ENCODE measurements at places on chromosomes 12 and 14. TPM values are rescaled to one million over a fixed set of nuclear protein-coding genes. Genes with fewer than 3 reads are reported as not detected.

- no peak for DNase-seq
Observed at GRCh38 chr14:90276646-90277367, 20.5 kb downstream of the PSMC1 start.

DNA sequence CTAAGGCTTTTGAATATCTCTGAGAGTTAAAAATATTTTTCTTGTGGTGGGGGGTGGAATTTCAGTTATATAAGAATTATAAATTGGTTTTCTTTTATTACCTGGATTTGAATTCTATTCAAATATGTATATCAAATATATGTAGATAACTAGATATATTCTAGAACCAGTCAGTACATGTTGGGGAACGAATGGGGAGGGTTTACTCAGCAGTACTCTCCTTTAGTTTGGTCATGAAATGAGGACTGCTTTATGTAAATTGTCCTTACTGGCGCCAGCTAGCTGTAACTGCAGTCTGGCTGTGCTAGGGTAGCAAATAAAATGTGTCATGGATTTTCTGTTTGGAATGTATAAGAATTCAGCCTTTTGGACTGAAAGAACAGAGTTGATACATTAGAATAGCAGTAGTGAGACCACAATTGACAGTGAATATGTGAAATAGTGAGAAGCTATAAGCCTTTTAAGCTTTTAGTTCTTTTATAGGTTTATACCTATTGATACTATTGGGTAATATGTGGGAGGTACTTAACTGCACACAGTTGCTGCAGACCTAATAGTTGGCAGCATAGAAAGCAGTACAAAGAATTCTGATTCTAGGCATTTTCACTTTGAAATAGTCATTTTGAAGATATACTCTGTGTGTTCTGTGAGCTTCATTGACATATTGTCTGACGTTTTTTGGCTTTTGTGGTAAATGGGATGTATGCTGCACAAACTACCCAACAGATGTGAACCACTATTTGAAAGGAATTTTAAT is 29.0 kb downstream of the ATF7IP start:
- DNase-seq: peak; percentile 92

- no peak for DNase-seq
Observed at GRCh38 chr12:80192087-80192486, 92.8 kb downstream of the OTOGL start.

NGB gene
- total RNA-seq: not detected

DNA sequence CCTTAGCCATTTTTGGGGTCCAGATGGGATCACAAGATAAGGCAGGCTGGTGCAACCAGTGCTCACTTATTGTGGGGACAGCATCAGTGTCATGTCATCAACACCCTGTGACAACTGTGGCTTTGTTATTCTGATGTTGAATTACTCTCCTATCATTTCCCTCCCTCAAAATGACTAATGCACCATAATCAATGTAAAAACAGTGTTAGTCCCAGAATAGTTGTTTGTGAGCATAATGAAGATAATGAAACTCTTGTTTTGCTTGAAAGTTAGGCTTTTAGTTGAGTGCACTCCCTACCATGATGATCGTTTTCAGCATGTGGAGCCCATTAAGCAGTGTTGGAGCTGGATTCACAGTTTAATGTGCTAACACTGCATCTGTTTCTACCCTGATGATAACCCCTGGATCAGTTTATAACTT is 151.4 kb downstream of the TMTC2 start:
- no peak for DNase-seq

CD69 gene
- 0.18 TPM for total RNA-seq

DNA sequence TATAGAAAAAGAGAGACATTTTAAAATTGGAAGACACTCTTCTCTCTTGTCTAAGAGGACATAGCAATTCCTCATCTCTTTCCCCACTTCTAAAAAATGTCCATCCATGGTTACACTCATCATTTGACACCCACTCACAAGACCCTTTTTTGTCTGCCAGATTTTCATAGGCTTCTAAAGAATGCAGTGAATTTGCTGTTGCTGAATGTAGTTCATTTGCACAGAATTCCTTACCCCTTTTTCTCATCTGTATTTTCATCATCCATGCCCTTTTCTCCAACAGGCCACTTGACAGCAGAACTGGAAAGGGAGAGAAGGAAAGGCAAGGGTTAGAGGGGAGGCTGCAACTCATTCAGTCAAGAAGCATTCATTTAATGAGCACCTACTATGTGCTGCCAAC is 128.0 kb downstream of the NUAK1 start:
- peak; percentile 72 for DNase-seq

DNA sequence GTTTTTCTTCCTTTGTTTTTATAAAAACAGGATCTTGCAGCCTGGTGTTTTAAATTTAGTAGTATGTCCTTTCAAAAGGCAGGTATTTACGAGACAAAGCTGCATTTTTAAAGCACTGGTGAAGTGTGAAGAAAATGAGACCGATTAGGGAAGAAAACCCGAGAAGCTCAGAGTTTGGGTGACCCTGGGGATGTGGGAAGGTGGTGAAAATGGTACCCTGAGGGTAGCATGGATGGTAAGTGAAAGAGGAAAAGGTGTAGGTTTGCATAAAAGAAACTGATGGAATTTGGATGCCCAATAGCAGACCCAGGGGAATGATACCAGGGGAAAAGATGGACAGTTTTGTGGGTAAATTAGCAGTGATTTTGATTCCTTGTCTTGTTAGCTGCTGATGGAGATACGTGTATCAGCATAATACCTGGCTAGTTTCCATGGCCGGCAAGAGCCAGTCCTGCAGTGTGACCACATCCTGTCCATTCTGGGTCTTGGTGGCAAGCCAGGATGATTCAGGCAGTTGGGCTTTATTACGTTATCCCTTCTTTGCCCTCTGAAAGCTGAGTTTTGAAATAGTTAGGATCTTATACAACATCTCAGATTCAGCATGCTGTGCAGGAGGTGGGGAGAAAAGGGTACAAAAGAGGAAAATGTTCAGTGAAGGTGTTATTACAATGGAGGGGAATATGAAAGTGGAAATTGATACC is 8.9 kb downstream of the BICD1 start:
- DNase-seq: peak; percentile 99

DNA sequence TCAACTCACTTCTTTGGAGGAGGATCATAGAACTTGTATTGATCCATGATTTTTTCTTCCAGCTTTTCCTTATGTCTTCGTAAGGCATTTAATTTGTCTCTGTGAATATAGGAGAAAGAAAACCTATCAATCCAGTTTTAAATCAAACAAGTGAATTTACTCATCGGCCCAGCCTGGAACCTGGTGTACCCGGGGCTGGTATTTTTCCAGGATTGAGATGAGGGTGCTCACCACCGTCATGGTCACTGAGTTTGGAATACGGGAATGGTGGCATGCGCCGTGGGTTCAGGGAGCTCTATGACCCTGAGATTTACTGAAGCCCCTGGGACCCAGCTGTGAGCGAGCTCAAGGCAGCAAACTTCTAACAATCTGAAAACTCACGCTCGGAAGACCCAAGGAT is 46.5 kb upstream of the GPR68 start:
- no peak for DNase-seq

Data from astrocyte (in vitro differentiated cells and primary cell).